ENCODE measurements at places on chromosomes 2 and 18. TPM values are rescaled to one million over a fixed set of nuclear protein-coding genes. Genes with fewer than 3 reads are reported as not detected.
A peak's percentile ranks its signal among the peaks of the same experiment; 100 is the strongest.

DNA sequence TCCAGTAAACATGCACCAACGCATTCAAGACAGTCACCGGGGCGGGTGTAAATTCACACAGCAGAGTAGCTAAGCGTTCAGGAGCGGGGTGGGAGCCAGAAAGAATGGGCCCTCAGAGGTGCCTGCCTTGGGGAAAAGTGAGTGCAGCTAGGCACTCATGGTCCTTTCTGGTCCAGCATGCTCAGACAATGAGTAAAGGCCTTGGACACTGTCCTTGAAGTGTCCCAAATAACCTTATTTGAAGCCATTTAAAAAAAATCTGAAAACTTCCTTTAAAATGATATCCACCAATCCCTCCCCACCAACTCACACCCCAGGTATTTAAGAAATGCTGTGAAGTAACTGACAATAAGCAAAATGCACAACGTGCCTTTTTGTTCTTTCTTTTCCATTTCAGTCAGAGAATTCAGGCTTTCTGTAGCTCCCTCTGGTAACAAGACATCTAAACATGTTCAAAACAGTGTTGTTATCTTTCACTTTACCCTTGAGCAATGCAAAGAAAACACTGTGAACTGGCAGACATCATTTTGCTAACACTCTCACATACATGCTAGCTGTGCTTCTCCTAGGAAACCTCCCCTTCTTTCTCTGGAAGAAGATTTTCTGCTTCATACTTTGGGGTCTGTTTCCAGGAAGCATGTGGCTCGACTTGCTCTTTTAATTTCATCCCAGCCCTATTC, 445.1 kb upstream of the SPRED2 start:
- H3K4me3 ChIP-seq: no peak overlapping the region
- no peak overlapping the region for H3K27ac ChIP-seq
- no peaks in the 10 kb centered on the region for H3K27me3 ChIP-seq
- H3K36me3 ChIP-seq: no peaks in the 10 kb centered on the region
- no peaks in the 10 kb centered on the region for H3K4me1 ChIP-seq

DNA sequence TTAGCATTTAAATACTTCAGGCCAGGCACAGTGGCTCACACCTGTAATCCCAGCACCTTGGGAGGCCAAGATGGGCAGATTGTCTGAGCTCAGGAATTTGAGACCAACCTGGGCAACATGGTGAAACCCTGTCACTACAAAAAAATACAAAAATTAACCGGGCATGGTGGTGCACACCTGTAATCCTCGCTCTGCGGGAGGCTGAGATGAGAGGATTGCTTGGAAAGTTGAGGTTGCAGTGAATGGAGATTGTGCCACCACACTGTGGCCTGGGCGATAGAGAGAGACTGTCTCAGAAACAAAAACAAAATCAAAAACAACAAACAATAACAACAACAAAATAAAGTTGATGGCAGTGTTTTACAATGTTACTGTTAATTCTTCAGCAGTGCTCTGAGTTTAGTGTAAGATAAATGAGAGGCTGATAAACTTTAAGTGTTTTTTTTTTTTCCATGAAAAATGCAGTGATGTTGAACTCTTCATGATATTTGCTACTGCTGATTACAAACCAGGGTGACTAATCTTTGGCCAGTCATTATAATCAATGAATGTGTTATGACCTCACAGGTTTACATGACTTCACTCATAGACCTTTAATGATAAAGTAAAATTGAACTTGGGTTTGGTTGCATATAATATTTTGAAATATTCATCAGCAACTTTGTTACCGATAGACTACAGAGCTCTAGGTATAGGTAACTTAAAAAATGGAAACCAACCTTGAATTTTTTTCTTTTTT, 2.5 kb downstream of the ITGAV start:
- peak overlapping the region; percentile 92 for H3K4me3 ChIP-seq
- H3K36me3 ChIP-seq: no peaks in the 10 kb centered on the region
- H3K4me1 ChIP-seq: peaks cover 27% of the 10 kb centered on the region

GRCh38 chr2:232231554-232231953, 147.0 kb upstream of the ALPP start:
- no peaks in the 10 kb centered on the region for H3K27me3 ChIP-seq
- no peaks in the 10 kb centered on the region for H3K4me1 ChIP-seq
- H3K36me3 ChIP-seq: no peaks in the 10 kb centered on the region
- H3K4me3 ChIP-seq: no peak overlapping the region
- no peak for DNase-seq

DNA sequence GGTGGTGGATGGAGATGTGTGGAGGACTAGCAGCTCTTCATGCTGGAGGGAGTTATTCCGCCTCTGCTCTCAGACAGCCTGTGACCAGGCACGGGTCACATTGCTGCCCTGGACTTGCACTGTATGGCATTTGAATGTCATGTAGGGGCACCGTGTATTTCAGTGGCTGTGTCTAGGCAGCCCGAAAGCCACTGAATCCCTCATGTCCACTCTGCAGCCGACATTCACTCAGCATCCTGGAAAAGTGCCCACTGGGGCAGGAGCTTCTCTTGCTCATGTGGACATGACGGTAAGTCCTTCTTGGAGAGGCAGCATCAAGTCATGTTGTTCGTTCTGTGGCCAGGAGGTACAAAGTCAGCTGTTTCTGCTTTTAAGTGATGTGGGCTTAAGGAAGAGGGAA, 127.9 kb downstream of the SH3RF3 start:
- H3K27me3 ChIP-seq: no peaks in the 10 kb centered on the region
- H3K36me3 ChIP-seq: no peaks in the 10 kb centered on the region
- H3K27ac ChIP-seq: no peak overlapping the region
- no peaks in the 10 kb centered on the region for H3K4me1 ChIP-seq
- peak; percentile 62 for DNase-seq

DNA sequence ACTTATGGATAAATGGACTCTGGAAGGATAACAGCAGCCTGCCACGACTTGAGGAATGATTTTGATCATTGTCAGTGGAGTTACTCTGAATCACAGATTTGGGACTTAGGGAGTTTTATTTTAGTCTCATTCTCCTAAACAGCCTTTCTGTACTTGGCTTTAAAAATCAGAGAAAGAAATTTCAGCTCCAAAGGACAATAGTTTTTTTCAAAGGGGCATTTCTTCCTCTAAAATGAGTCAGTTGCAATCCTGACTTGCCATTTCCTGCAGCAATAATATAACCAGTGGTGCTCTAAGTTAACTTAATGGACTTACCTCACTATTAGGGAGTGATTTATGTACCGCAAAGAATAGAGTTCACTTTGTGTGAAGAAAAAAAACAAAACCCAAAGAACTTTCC, 35.1 kb upstream of the MTX2 start:
- H3K27me3 ChIP-seq: no peaks in the 10 kb centered on the region
- no peaks in the 10 kb centered on the region for H3K36me3 ChIP-seq
- H3K4me3 ChIP-seq: no peak overlapping the region
- no peak overlapping the region for H3K27ac ChIP-seq
- no peaks in the 10 kb centered on the region for H3K4me1 ChIP-seq
- no peak for DNase-seq

- H3K27me3 ChIP-seq: no peaks in the 10 kb centered on the region
- H3K4me1 ChIP-seq: peaks cover 41% of the 10 kb centered on the region
- peak overlapping the region; percentile 99 for H3K27ac ChIP-seq
- H3K4me3 ChIP-seq: peak overlapping the region; percentile 74
- DNase-seq: peak; percentile 41
Measured at GRCh38 chr18:12278215-12278671, 24.1 kb downstream of the CIDEA start.

DNA sequence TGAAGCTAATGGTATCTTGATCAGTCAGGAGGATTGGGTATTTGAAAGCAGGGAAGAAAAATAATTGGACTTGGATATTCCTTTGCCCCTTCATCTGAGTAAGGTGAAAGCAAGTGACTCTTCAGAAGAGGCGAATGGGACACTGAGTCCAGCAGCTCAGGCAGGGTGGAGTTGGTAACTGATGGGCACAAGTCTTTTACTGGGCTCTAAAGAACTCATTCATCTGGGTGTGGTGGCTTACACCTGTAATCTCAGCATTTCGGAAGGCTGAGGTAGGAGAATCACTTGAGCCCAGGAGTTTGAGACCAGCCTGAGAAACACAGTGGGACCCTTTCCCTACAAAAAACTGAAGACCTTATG, 11.2 kb downstream of the CFLAR start:
- H3K27ac ChIP-seq: peak overlapping the region; percentile 98
- H3K4me1 ChIP-seq: peaks cover 98% of the 10 kb centered on the region
- no peaks in the 10 kb centered on the region for H3K27me3 ChIP-seq
- no peak for DNase-seq
- H3K36me3 ChIP-seq: no peaks in the 10 kb centered on the region

DNA sequence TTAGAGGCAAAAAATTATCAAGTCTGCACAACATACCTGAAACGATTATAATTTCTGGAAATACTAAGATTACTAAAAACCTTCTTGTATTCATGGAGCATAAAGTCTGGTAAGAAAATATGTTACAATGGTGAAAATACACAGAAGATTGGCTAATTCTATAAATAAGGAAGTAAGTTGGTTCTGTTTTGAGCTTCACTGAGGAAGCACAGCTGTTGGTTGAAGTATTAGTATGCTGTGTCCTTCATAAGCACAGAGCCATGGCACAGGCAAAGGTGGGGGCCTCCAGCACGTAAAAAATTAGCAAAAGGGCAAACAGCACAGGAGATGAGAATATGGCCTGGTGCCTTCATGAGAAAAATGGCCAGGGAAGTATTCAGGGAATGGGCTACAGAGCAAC, 40.4 kb upstream of the ANKRD62 start:
- H3K4me3 ChIP-seq: no peak overlapping the region
- no peak for DNase-seq
- no peak overlapping the region for H3K27ac ChIP-seq
- H3K36me3 ChIP-seq: no peaks in the 10 kb centered on the region
- peaks cover 5% of the 10 kb centered on the region for H3K27me3 ChIP-seq
- H3K4me1 ChIP-seq: peaks cover 9% of the 10 kb centered on the region

DNA sequence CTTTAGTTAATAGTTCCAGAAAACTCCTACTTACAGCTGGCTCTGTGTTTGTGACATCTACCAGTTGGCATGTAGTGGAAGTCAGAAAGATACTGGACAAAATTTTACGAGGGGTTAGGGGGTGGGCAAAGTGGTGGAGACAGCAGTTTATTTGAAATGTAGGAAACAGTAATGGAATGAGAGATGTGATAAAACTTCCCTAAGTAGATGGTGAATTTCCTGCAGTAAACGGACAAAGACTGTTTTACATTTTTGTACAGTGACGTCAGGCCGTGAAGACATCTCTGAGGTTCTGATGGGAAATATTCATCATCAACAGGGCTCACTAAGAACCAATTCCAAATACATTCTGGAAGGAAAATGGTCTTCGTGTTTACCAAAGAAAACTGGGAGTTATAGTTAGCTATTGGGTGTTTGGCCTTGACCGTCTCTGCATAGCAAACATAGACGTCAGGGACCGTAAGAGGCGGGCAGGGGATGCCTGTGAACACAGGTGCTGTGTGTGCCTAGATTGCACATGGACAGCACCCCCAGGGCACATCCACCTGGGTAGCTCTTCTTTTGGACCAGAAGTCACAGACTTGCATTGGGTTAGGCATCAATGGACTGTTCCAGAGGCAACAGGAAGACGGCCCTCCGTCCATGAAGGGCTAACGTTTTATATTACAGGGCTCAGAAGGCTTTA, 131.5 kb downstream of the ZNF516 start:
- peak; percentile 52 for DNase-seq
- peaks cover 9% of the 10 kb centered on the region for H3K4me1 ChIP-seq
- 0 out of 2 replicates have a peak overlapping the region, but pooled peaks have one; percentile 5 for H3K27ac ChIP-seq
- no peaks in the 10 kb centered on the region for H3K27me3 ChIP-seq
- H3K4me3 ChIP-seq: no peak overlapping the region

DNA sequence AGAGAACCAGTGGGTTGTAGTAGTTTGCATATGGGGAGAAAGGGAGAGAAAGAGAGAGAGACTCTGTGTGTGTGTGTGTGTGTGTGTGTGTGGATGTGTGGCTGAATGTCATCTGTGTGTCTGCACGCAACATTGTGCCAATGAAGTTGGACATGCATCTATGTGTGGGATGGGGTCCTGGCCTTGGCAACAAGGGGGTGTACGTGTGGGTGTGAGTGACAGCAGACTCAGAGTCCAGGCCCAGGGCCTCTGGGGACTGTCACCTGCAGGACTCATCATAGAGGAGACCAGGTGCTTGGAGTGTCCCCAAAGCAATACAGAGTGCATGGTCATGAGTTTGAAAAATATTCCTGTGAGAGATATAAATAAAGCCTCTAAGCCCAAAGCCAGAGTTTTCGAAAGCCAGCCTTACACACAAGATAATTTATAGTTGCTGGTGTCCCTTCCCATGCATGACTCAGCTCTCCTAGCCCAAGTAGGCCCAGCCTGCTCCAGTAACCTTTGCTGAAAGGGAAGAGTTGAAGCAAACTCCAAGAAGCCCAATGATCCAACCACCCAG, 59.9 kb downstream of the TNP1 start:
- H3K36me3 ChIP-seq: no peaks in the 10 kb centered on the region
- DNase-seq: peak; percentile 81
- no peak overlapping the region for H3K4me3 ChIP-seq
- H3K27ac ChIP-seq: no peak overlapping the region

GRCh38 chr2:67463810-67464209, 66.7 kb downstream of the ETAA1 start:
- peaks cover 7% of the 10 kb centered on the region for H3K4me1 ChIP-seq
- H3K4me3 ChIP-seq: no peak overlapping the region
- H3K27me3 ChIP-seq: no peaks in the 10 kb centered on the region
- H3K36me3 ChIP-seq: no peaks in the 10 kb centered on the region

DNA sequence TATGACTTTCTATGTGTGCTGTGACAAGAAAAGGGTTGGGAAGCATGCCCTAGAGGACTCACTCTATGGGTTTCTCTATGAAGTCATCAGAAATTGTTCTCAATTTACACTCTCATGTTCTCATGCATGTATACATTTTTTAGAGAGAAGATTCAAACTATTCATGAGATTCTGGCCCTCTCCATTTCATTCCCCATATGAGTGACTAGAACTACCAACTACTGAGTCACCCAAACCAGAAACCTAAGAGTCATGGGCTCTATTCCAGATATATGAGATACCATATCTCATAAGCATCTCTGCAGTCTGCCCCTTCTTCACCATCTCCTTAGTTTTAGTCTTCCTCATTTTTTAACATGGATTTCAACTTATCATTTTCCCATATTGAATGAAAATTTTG, 87.7 kb downstream of the EXOC6B start:
- no peaks in the 10 kb centered on the region for H3K4me1 ChIP-seq
- H3K4me3 ChIP-seq: no peak overlapping the region
- no peaks in the 10 kb centered on the region for H3K36me3 ChIP-seq
- H3K27ac ChIP-seq: no peak overlapping the region

GRCh38 chr2:201933792-201934237, 99.8 kb upstream of the FZD7 start:
- H3K27me3 ChIP-seq: no peaks in the 10 kb centered on the region
- H3K27ac ChIP-seq: peak overlapping the region; percentile 31
- peak; percentile 52 for DNase-seq
- H3K36me3 ChIP-seq: no peaks in the 10 kb centered on the region
- H3K4me1 ChIP-seq: peaks cover 52% of the 10 kb centered on the region

The DSC3 gene
- total RNA-seq: not detected

The MYOM1 gene
- total RNA-seq: 0.65 TPM

The TNS1 gene
- total RNA-seq: 104 TPM

The KCNE4 gene
- total RNA-seq: 3.8 TPM

The SCYGR4 gene
- not detected for total RNA-seq
